ENCODE measurements at places on chromosomes 4 and X. TPM values are rescaled to one million over a fixed set of nuclear protein-coding genes. Genes with fewer than 3 reads are reported as not detected.

DNA sequence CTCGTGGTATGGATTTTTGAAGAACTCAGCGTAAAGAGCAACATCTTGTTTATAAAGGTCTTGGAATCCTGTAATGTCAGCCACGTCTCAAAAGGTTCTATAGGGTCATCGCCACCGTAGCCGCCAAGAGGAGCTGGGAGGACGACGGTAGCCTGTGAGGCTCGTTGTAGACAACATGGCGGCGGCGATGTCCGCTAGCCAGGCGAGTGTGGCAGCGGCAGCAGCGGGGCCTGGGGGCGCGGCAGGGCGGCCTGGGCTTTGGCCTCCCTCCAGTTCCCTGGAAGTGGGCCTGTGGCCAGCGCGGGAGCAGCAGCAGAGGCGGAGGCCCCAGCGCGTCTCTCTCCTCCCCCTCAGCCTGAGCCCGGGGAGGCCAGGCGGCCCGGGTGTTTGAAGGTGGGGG lies 143.5 kb upstream of the PBDC1 start:
- DNase-seq = no peak

The GAGE12J gene
- not detected for total RNA-seq

- DNase-seq = no peak
These were observed 362.1 kb upstream of the ATOH1 start for GRCh38 chr4:93466446-93466845.

- DNase-seq = no peak
These were observed 139.1 kb upstream of the ZIC3 start for GRCh38 chrX:137426695-137427425.

- DNase-seq = no peak
These were observed 446 bp upstream of the UBE2A start for GRCh38 chrX:119573840-119574393.

The RPA4 gene
- total RNA-seq = 0.48 TPM

The TMA16 gene
- 12.3 TPM for total RNA-seq

The ASB12 gene
- 4.1 TPM for total RNA-seq

DNA sequence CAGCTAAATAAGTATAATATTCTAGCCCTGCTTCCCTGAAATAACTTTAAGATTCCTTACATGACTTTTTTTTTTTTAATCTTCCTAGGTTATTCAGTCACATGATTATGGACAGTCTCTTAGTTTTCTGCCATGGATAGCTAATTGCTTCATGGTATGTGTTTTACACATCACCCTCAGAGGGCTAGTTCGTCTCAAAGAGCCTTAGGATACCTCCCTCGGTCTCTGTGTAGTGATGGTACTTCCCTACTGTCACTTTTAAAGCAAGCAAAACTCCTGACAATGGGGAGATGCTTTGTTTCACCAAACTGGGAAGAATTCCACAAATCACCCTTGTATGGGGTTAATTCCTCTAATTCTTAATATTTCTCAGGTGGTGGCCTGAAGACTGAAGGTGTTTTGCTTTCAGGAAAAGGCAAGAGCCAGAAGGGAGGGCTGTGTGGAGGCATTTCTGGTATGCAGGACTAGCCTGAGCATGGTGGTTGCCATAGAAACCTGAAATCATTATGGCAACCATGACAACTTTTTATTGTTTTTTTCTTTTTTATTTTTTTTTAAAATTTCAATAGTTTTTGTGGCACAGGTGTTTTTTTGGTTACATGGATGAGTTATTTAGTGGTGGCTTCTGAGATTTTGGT lies 70.4 kb downstream of the BEX3 start:
- DNase-seq = no peak

DNA sequence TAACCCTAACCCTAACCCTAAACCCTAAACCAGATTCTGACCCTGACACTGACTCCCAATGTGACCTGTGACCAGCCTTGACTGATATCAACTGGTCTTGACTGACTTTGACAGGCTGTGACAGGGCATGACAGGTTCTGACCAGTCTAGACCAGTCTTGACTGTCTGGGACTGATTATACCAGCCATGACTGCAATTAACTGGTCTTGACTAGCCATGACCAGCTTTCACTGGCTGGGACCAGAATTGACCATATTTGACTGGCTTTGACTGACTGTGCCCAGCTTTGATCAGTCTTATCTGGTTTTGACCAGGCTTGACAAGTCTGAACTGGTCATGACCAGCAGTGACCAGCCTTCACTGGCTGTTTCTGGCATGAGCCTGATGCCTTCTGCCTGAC lies 95.5 kb downstream of the BMP15 start:
- DNase-seq = no peak

DNA sequence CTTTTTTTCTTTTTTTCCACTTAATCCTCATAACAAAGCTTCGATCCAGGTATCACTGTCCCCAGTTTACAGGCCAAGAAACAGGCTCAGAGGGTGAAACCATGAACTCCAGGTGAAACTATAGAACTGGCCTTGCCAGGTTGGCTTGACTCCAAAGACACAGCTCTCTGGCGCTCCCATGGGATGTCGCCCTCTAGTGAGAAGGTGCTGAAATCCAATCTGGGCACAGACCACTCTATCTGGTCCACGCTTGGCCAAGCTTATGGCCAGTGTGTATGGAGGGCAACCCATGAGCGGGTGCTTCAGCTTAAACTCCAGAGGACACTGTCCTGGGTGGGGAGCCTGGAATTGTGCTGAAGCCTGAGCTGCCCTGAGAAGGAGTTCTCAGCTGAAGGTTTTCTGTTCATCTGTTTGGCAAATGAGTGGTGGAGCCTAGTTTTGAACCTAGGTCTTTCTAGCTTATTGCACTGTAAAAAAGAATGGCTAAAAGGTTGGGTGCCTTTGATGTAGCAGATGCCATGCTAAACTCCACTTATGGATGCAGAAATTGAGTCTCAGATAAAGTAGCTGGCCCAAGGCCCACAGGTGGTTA lies 70.5 kb downstream of the SEL1L3 start:
- DNase-seq = no peak

GRCh38 chr4:15238720-15239119 lies 189.1 kb upstream of the C1QTNF7 start:
- no peak for DNase-seq

The CT45A10 gene
- total RNA-seq = not detected

- DNase-seq = no peak
These were observed 55.4 kb upstream of the TBC1D14 start for GRCh38 chr4:6854098-6854744.

DNA sequence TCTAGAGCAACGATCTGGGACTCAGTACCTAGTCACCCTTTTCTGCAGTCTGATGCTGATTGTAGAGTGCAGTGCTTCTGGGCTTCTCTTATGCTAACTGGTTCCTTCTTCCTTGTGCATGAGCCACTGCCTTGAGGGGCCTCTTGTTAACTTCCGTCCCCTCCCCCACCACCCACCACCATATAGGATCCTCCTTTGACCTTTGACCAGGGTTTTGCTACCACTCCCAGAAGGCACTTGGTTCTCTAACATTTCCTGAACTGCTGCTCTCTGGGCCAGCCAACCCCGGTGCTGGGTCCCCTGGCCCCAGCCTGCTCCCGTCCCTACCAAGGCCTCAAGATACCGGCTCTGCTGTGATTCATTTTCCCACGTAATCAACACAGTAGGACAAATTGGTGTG lies 104.6 kb upstream of the KLF3 start:
- DNase-seq = no peak

The MAMLD1 gene
- total RNA-seq = 2.6 TPM

DNA sequence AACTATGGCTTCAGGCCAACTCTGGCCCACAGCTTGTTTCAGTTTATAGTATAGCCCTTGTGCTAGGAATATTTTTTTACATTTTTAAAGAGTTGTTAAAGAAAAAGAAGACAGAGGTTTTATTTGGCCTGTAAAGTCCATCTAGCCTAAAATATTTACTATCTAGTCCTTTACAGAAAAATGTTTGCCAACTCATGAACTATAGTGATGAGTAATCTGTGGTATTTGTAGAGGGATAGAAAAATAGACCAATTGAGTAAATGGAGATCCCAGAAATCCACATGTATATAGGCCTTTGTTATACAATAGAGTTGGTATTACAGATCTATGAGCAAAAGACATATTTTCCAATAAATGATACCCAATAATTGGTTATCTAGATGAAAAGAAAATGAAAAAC lies 288.7 kb downstream of the PRDM5 start:
- DNase-seq = no peak

GRCh38 chr4:177093964-177094363 lies 215.7 kb upstream of the NEIL3 start:
- no peak for DNase-seq

All from cardiac septum (tissue), 1 donor.